Stimulated activated CD8-positive, alpha-beta memory T cell treated with anti-CD3 and anti-CD28 coated beads, Interleukin-2, amount 100 ng/mL, for 1 hour (primary cell): ENCODE measurements at places on chromosomes 2 and 18.

GRCh38 chr2:28231110-28231631, 161.5 kb upstream of the FOSL2 start:
- no peak for DNase-seq

- no peak for DNase-seq
Observed at GRCh38 chr2:71532327-71532726, 79.0 kb downstream of the DYSF start.

DNA sequence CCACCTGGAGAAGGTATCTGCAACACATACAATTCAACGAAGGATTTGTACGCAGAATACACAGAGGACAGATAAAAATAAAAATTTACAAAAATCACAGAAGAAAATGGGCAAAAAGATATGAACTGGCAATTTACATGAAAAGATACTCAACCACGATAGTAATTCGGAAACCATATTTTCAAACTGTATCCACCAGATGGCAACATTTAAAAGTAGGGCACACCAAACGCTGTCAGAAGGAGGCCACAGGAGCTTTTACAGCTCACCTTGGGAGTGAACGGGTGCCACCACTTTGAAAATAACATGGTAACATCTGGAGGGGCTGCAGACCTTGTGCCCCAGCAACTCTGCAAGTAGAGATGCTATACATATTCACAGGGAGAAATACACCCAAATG, 9.8 kb downstream of the KIF1A start:
- DNase-seq, result no peak

DNA sequence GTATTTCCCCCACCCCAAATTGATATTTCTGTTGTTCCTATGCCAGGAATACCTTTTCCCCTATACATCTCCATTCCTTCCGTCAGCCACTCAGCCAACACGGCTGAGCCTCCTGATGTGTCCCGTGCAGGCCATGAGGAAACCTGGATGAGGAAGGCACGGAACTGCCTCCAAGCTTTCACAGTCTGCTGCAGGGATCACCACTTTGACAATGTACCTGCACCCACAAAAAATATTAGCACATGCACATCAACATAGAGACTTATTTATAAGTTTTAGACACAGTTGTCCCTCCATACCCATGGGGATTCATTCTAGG, 101.4 kb upstream of the PPP1CB start:
- no peak for DNase-seq

DNA sequence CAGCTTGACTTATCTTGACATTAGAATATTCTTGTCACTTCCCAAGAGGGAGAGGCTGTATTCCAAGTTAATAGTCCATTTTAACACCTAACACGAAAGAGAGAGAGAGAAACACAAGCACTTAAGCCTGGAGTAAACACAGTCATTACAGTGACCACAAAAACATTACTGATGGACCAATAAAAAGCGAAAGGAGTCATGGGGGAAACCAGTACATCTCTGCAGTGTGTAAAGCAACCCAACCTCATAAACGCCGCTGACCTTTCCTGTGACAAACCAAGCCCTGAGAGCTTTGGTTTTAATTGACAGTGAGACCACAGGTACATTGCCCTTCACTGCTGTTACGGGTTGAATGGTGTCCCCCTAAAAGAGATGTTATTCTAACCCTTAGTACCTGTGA, 78.3 kb downstream of the SMAD4 start:
- no peak for DNase-seq

DNA sequence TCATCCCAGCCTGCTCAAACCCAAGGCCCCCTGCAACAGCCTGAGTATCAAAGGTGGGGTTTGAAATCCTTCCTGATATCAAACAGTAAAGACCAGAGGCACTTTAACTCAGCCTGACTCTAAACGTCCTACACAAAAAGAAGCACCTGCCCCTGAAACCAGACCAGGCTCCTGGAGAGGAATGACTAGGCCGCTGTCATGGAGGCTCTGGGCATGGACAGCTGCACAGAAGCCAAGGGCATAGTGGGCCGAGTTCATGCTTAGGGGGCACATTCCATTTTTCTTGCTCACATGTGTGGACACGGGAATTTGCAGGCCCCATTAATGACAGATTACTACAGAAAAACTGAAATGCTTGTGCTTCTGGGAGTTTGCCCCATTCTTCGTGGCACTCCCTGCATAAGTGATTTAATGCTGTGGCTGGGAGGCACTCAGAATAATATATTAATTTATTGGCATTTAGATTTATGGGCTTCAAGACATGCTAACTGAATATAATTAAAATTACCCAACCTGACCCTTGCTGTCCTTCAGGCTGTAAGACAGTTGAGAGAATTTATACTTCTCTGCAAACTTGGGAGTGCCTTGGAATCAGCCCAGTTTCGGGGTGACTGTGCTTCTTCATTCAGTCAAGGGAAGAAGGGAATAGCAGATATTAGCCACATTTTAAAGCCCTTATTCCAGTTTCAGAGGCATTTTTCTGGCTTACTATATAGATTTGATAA, 105.5 kb downstream of the GYPC start:
- DNase-seq, result no peak

DNA sequence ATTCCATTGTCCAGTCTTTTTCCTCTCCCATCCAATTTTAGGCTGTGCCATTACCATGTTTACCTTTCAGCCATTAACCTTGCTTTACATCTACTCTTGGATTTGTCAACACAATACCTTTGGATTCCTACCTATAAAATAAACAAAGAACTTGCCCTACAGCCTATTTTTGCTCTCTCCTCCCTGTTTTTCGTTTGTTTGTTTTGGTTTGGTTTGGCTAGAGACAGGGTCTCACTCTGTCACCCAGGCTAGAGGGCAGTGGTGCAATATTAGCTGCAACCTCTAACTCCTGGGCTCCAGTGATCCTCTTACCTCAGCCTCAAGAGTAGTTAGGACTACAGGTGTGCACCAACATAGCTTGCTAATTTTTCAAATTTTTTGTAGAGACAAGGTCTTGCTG, 76.1 kb downstream of the SP100 start:
- DNase-seq, result no peak

DNA sequence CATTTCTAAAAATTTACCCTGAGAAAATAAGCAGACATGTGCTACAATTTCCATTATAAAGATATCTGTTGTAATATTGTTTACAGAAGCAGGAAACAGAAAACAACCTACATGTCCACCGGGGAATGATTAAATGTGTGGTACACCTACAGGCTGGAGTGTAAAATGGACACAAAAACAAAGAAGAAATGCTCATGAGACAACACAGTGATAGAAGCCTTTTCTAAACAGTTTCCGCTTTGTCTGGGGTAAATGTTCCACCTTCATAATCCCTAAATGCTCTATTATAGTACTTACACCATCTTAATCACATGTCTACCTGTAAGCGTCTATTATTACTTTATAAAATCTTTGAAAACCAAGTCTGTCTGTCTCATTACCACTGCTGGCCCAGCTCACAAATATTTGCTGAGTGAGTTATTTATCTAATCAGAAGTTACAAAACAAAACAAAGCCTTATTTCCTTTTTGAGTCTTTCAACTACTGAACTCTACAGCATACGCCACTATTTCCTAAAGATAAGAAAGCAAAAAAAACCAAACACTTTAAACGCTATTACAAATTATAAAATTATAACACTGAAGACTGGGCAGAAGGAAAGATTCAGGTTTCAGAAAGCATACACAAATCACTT, 95.3 kb downstream of the PIGN start:
- no peak for DNase-seq
